Vein endothelial cell (primary cell): ENCODE measurements at places on chromosomes 2 and 18. TPM values are rescaled to one million over a fixed set of nuclear protein-coding genes. Genes with fewer than 3 reads are reported as not detected.

Gene GAL3ST2
- total RNA-seq: not detected in 2 replicates

Gene SPDYA
- total RNA-seq: 0.33 and 0.67 TPM in 2 replicates

Gene APOB
- under 0.01 and 0.10 TPM in 2 replicates for total RNA-seq

Gene KLHL41
- total RNA-seq: 0.19 TPM in 1 of 2 replicates, not detected in the other

Gene VSNL1
- total RNA-seq: not detected in 2 replicates

Gene COLEC12
- 4.2 and 8.2 TPM in 2 replicates for total RNA-seq

Gene CNNM3
- total RNA-seq: 7.1 and 8.5 TPM in 2 replicates

Gene SIX3
- total RNA-seq: not detected in 2 replicates

Gene IL36G
- not detected in 2 replicates for total RNA-seq

Gene PCARE
- total RNA-seq: not detected in 2 replicates

Gene IHH
- total RNA-seq: 0.33 TPM in 1 of 2 replicates, not detected in the other

Gene ZBTB7C
- total RNA-seq: under 0.01 TPM in 1 of 2 replicates, not detected in the other

Gene COBLL1
- total RNA-seq: 5.2 and 15.0 TPM in 2 replicates

Gene PROKR1
- total RNA-seq: under 0.01 TPM in 1 of 2 replicates, not detected in the other

Gene KLHL29
- total RNA-seq: 7.2 and 8.2 TPM in 2 replicates

Gene NIF3L1
- total RNA-seq: 14.7 and 17.1 TPM in 2 replicates

Gene CTAGE1
- total RNA-seq: under 0.01 TPM in 1 of 2 replicates, not detected in the other

Gene SERPINB5
- total RNA-seq: not detected in 2 replicates

Gene TRAF3IP1
- 7.2 TPM in 2 replicates for total RNA-seq

Gene UPP2
- not detected in 2 replicates for total RNA-seq
